ENCODE measurements at places on chromosomes 2 and 18.

DNA sequence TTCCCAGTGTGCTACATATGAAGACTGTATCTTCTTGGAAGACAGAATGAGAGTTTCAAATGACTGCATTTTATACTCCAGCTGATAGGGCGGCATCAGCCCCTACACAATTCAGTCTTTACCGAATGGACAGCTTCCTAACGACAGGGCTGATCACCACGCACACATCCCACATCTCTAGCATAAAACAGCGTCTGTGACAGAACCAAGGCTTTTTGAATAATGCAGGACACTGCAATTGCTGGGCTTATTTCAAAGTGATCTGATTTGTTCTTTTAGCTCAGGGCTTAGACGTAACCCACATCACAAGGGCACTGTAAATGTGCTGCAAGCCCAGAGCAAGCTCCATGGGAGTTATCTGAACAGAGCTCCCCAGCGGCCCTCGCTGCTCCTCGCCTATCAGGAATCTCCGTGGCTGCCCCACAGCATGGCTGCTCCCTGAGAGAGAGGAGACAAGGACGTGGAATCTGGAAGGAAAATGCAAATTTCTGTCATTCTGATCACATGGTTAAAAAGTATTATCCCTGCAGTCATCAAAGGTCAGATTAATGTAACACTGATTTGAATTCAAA is 158.5 kb upstream of the ALKAL2 start:
- DNase-seq: no peak

DNA sequence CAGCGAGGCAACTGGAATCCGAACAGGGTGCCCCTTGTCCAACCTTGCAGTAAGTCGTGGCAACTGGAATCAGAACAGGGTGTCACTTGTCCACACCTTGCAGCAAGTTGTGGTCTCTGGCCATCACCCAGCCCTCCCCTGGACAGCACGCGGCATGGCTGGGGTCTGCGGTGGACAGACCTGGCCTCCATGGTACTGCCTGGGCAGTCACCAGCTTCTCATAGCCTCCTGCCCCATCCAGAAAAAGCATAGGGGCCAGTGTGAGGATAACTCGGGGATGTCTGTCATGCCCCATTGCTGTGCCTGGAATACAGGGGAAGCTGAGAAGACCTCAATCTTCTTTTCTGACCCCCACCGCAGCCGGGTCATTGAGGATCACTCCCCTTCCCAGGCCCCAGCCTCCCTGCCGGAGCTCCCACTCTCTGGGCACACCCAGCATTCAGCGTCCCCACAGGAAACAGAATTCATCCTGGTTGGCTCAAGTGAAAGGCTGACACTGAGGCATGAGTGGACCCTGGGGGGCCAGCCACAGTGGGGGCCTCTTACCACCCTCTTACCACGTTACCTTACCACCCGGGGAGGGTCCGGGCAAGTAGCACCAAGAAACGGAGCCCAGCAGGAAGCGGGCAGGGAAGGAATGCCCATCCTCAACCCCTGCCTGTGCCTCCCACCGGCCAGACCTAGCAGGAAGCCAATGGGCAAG is 68.0 kb upstream of the RAB6C start:
- DNase-seq: no peak

DNA sequence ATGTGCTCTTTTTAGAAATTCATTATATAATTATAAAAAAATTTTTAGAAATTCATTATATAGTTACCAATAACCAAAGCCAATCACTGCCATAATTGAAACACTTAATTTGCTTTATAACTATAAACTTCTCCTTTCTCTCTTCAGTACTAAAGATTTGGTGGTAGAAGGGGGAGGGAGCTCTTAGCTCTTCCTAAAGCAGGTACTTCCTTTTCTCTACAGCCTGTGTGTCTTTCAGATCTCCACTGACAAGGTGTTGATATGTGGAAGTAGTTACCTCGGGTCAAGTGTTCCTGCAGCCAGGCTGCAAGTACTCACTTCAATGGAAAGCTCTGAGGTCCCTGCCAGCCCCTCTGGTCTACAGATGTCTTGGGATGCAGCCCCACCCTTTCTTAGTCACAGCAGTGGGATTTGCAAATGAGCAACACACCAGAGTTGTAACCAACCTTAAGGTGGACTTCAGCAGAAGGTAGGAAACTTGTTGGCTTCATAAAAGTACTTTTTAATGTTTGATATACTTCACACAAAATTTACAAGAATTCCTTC is 690.0 kb downstream of the ARHGAP15 start:
- no peak for DNase-seq

DNA sequence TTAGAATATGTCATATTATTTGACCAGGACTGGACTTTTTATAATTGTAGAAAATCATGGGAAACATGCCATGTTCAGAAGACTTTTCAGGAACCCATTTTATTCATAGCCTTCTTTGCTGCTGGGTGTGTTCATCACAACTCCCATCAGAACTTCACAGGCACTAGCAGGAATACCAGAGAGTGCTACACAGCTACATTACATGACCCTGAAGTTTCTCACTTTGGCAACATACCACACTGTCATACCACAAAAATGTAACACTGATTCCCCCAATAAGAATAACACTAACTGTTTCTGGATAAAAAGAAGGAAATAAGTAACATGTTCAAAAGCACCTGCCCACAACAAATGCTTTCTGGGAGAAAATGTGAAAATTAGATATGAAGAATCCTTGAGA is 405.4 kb downstream of the CDH2 start:
- no peak for DNase-seq

GRCh38 chr2:135832891-135833290 is 4.1 kb downstream of the LCT start:
- no peak for DNase-seq

- no peak for DNase-seq
Measured at GRCh38 chr2:197383825-197384224, 51.0 kb downstream of the SF3B1 start.

- DNase-seq: no peak
Measured at GRCh38 chr18:10530002-10530401, 4.2 kb downstream of the NAPG start.

DNA sequence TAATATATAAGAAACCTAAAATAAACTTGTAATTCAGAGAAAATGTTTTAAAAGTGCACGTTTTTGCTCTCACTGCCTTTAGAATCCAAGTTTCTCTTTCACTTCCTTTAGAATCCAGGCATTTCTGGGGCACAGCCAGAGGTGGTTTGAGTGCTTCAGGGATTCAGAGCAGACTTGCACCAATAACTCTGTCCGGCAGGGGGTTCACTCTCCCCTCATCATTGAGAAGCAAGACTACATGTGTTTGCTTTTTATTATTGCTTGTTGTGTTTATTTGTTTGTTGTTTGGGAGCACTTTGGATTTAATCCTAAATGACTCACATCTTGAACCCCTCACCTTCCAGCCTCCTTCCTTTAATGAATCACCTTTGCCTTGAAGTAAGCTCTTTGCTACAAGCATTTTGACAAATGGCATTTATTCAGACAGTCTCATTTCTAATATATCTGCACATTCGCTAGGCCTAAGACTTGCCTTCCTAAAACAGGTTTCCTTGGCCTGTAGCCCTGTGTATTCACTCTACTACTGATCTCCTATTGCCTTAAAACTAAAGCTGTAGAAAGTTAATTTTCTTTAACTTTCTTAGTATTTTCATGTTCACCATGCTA is 233.5 kb upstream of the ATP5MC3 start:
- peak; percentile 13 for DNase-seq

DNA sequence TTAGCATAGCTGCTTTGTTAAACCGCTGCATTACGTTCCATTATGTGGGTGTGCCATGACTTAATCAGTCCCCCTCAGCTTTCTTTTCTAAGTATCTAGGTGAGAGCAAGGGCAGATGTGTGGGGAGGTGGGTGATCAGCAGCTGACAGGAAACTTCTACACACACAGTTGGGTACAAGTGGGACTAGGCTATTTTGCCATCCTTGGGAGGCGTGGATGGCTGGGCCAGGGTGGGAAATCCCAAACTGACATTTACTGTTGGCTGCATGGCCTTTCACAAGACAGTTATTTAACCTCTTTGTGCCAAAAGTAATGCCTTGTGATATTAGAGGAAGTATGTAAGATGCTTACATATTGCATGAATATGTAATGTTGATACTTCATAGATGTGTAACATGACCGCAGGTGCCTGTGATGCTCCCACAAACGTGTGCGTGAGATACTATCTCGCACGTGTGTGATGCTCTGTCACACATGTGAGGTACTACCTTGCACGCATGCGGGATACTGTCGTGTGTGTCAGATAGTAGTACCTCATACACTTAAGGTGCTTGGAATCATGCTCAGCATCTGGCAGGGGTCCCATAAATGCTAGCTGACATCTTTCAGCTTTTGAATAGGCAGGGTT is 314.5 kb downstream of the PRKCE start:
- no peak for DNase-seq

Data from SIG-M5 (cell line).